ENCODE measurements at places on chromosomes 1 and 21.
A peak's percentile ranks its signal among the peaks of the same experiment; 100 is the strongest.

DNA sequence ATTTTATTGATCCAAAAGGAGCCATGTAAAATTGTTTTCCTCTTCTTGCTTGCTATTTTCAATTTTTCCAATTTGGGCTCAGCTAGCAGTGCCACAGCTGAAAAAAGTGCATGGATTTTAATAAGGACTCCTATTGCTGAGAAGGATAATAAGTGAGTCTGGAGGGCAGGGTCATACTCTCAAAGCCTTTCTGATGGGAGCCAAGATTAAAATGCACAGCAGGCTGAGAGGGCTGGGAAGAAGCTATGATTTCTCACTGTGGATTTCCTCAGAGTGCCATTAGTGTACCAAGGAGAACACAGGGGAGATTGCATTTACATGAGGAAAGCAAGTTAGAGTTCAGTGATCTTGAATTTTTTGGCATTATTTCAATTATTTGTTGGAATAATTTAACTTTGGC lies 261.3 kb downstream of the ST6GALNAC3 start:
- no peak for DNase-seq

GRCh38 chr1:145985502-145986439 lies 10.6 kb downstream of the TXNIP start:
- no peak for DNase-seq

DNA sequence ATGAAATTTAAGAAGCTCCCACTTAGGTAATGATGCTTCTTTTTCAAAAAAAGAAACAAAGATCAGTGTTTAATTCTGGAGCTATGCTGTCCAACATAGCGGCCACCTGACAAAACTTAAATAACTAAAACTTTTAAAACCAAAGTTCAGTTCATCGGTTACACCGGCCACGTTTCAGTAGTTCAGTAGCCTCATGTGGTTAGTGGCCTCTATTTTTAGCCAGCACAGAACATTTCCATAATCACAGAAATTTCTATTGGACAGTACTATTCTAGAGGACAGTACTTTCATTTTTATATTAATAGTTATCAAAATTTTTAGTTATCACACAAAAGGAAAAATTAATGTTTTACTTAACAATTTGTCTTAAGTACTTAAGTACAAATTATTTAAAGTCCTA lies 141.0 kb downstream of the USP25 start:
- DNase-seq, result no peak

- no peak for DNase-seq
Observed at GRCh38 chr1:36225283-36225899, 1.1 kb downstream of the THRAP3 start.

GRCh38 chr21:40051801-40052200 lies 184.6 kb downstream of the PCP4 start:
- no peak for DNase-seq

DNA sequence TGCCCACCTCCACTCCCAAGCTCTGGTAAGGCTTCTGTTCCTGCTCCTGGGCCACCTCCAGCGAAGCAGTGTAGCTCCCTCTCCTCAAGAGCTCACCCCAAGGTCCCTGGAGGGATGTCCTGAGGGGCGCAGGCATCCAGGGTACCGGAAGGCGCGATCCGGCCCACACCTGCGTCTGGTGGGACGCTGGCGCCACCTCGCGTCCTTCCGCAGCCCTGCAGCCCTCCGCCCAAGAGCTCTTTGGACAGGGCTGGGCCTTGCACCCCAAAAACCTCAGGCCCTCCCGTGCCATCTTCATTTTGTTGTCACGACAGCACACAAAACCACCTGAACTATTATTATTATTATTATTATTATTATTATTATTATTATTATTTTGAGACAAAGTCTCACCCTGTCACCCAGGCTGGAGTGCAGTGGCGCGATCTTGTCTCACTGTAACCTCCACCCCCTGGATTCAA lies 49.2 kb upstream of the PAX7 start:
- DNase-seq, result no peak

GRCh38 chr1:244599937-244600350 lies 53.0 kb upstream of the DESI2 start:
- DNase-seq, result no peak

- no peak for DNase-seq
Observed at GRCh38 chr1:27759236-27759635, 13.8 kb upstream of the STX12 start.

GRCh38 chr1:211928993-211929637 lies 98.6 kb upstream of the LPGAT1 start:
- DNase-seq, result no peak

- no peak for DNase-seq
Observed at GRCh38 chr21:45844181-45844580, 137.4 kb upstream of the COL6A1 start.

DNA sequence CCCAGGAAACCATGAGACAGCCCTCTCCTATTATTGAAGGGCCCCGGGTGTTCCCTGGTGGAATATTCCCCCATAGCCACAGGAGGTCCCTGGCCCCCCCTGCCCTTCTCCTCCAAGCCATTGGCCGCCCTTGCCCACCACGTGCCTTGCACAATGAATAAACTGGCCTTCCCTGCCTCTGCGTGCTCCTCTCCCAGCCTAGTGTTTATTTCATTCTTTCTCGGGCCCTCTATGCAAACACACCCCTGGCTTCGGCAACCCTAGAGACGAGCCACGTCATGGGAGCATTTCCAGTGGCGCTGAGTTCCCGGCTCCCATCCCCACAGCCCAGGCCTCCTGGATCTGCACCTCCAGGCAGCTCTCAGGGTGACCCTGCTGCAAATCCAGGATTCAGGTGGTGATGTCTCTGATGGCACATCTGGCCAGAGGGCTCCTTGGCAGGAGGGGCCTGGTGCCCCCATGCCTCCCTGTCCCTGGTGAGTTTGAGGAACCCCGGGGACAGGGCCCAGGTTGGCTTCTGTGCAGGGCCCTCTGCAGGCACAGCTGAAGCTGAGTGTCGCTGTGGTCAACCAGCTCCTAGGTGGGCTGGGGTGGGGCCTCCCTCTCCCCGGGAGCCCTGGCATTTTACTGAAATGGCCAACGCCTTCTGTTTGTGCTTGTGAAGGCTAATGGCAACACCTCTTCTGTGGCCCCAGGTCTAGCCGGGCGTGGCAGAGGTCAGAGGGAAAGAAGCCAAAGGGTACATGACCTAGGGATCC lies 6.2 kb downstream of the KRTAP10-12 start:
- no peak for DNase-seq

GRCh38 chr1:15016001-15016400 lies 137.5 kb upstream of the TMEM51 start:
- DNase-seq, result no peak

DNA sequence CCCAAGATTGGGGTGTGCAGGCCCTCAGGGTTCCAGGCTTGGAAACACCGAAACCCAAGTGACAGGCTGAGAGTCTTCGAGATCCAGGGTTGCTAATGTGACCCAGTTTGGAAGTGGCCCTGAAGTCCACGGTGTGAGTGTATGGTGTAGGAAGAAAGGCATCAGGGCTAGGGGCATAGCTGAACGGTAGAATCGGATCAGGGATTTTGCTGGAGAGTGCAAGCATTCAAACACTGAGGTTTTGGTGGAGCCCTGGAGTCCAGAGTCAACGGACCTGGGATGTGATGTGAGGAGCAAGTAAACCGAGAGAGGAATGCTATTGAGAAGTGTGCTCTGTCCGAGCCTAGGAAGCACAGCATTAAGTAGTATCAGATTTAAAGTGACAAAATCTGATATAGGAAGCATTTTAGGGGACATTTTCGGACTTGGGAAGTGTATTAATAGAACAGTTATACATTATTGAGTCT lies 958 bp downstream of the NFYC start:
- DNase-seq, result no peak

GRCh38 chr1:215059947-215060346 lies 22.6 kb upstream of the KCNK2 start:
- no peak for DNase-seq

GRCh38 chr1:182211386-182211785 lies 149.9 kb upstream of the ZNF648 start:
- DNase-seq, result no peak

DNA sequence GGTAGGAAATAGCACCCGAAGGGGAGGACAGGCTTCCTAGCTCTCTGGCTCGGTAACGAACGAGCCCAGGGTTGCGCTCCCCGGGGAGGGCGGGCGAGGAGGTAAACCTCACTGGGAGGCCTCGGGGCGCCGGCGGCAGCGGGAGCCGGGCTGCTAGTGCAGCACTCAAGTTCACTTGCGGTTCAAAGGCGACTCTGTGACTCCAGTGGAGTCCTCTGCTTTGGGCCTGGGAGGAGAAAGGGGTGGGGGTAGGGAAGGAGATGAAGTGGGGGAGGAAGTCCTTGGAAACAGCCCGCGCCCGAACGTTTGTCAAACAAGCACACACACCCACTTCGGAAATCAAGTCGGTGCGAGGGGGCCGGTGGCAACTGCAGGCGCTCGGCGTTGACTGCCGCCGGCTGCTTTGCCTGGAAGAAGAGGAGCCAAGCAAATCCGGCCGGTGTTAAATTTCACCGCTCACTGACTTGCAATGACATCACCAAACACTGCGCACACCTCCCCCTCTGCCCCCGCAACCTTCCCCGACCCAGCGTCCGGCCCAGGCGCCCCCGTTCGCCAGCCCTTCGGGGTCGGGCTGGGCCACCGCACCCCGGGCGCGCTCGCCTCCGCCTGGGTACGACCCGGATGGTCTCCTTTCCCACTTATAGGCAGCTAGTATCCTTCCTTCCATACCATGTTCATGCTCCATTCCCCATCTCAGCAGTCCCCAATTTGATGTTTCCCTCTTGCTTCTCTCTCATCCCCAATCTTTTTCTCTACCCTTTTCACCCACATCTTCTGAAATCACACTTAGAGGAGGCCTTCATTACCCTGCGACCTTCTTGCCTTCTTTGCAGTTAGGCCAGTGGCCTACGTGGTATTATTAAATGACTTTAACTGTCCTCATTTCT lies at the start of gene COL24A1:
Gene COL24A1, minus strand, starts transcription at position 207 of the 890 bp plus-strand sequence. CDS start 376 bp downstream, outside the sequence.
- DNase-seq, result no peak

DNA sequence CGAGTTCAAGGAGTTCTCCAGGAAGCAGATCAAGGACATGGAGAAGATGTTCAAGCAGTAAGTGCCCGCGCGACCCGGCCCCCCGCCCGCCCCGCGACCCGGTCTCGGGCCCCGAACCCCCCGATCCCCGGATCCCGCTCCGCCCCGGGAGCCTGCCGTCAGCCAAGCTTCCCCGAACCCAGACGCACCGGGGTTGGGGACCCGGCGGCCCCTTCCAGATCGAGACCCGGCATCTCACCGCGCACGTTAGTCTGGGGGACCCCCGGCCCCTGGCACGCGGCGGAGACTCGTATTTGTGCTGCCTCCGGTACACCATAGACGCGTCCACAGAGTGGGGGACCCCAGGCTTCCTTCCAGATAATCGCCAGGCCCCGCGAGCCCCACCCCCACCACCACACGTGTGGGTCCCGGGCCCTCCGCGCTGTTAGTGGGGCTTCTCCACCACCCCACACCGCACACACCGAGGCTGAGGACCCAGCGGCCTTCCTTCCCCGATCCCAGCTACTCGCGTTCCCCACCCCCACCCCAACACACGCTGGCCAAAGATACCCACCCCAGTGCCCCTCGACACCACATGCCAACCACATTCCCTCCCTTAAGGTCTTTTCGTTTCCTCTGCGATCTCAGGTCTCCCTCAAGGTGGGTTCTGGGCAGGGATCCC lies 665 bp downstream of the EFHD2 start:
- no peak for DNase-seq

DNA sequence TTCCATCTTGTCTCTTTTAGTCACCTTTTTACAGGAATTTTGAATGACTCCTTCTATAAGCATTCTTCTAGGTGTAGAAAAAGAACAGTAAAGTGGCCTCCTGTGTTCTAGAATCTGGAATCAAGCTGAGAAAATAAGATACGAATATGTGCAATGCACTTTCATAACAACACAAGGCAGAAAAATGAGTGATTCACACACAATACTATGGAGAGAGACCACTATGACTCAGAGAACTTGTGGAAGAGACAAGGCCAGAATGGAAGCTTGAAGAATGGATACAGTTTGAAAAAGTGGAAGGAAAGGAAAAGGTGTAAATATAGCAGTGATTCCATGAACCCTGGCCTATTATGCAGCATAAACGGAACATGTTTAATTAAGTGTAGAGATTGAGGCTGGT lies 57.1 kb upstream of the SAMSN1 start:
- no peak for DNase-seq

GRCh38 chr1:19429611-19430010 lies 55.7 kb downstream of the CAPZB start:
- DNase-seq, result peak; percentile 20

DNA sequence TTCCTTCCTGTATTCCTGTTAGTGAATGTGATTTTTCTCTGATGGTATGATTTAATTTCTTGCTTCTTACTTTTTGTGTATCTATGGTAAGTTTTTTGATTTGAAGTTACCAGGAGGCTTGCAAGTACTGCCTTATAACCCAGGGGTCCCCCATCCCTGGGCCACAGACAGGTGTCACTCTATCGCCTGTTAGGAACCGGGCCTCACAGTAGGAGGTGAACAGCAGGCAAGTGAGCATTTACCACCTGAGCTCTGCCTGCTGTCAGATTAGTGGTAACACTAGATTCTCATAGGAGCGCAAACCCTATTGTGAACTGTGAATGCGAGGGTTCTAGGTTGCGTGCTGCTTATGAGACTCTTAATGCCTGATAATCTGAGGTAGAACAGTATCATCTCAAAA lies 143.3 kb downstream of the RPS6KC1 start:
- DNase-seq, result no peak

DNA sequence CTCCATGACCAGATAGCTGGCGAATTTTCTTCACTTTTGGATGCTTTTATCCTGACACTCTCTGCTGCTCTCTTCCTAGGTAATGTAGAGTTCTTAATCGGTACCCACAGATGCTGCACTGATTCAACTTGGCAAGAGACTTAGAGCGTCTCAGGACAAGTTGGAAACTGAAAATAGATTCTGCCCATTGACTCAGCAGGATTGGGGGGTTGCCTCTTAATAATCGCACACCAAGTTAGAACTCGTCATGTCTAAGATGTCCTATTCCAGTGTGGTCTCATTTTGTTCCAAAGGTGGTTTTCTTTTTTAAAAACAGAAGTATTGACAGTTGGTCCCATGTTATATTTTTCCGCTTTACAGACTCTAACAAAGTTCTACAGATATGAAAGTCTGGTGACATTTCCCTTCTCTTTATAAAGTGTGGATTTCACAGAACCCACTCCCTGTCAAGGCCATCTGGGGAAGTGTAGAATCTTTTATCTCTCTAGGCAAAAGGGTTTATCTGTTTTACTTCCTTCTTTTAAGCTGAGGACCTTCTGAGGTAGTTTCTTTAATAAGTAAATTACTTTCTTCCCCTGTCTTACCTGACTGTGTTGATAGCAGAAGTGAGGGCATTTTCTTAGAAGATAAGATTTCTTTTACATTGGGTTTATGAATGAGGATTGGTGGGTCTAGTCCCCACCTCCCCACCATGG lies 12.1 kb upstream of the DIPK1A start:
- no peak for DNase-seq

DNA sequence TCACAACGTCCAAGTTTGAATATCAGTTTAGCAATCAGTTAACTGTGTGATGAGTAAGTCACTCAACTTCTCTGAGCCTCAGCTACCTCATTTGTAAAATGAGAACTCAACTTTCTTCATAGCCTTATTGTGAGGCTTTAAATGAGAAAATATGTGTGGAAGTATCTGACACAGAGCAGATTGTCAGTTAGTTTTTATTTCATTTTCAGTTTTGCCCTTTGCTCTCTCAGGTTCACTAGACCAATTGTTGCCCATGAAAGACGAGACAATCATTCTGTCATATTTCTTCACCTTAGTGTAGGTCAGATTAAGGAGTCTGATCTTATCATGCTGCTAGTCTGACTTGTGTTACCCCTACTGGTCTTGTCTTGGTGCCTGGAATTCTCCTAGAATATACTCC lies 232.8 kb upstream of the PTBP2 start:
- no peak for DNase-seq
